ENCODE measurements at places on chromosomes 3 and 15. TPM values are rescaled to one million over a fixed set of nuclear protein-coding genes. Genes with fewer than 3 reads are reported as not detected.

Gene RGMA
- total RNA-seq = 3.8 TPM

GRCh38 chr3:64242435-64242834 is 17.2 kb upstream of the PRICKLE2 start:
- peaks cover 9% of the 10 kb centered on the region for H3K4me1 ChIP-seq
- H3K4me3 ChIP-seq = no peak overlapping the region
- peak; percentile 74 for DNase-seq
- no peaks in the 10 kb centered on the region for H3K27me3 ChIP-seq
- no peaks in the 10 kb centered on the region for H3K36me3 ChIP-seq

GRCh38 chr15:32033186-32033890 is 3.0 kb downstream of the CHRNA7 start:
- H3K27me3 ChIP-seq = no peaks in the 10 kb centered on the region
- peaks cover 8% of the 10 kb centered on the region for H3K4me1 ChIP-seq
- no peak overlapping the region for H3K27ac ChIP-seq
- no peaks in the 10 kb centered on the region for H3K36me3 ChIP-seq
- DNase-seq = no peak
- H3K4me3 ChIP-seq = no peak overlapping the region

GRCh38 chr3:42652611-42653302 is 740 bp upstream of the ZBTB47 start:
- H3K4me3 ChIP-seq = no peak overlapping the region
- peak; percentile 66 for DNase-seq
- H3K36me3 ChIP-seq = no peaks in the 10 kb centered on the region
- H3K27ac ChIP-seq = peak overlapping the region; percentile 86
- H3K27me3 ChIP-seq = no peaks in the 10 kb centered on the region
